ENCODE measurements at places on chromosomes 12 and 14. TPM values are rescaled to one million over a fixed set of nuclear protein-coding genes. Genes with fewer than 3 reads are reported as not detected.

Gene AQP6
- total RNA-seq, result 0.52 TPM

Gene KRT6C
- not detected for total RNA-seq

Gene KRT81
- total RNA-seq, result not detected

Gene C12orf54
- not detected for total RNA-seq

Gene HPD
- total RNA-seq, result not detected

Gene CFAP251
- total RNA-seq, result 2.6 TPM

Gene LTBP2
- 12.0 TPM for total RNA-seq

Gene CLEC9A
- total RNA-seq, result not detected

Gene RHEBL1
- 0.52 TPM for total RNA-seq

Gene NGB
- not detected for total RNA-seq

Gene FAM90A1
- 0.52 TPM for total RNA-seq

Gene CLEC7A
- 2.1 TPM for total RNA-seq

Gene SLC2A14
- 0.52 TPM for total RNA-seq

Gene IGF1
- total RNA-seq, result 12.5 TPM

Gene PLA2G1B
- not detected for total RNA-seq

Gene SMIM41
- total RNA-seq, result not detected

Gene DTX1
- 3.1 TPM for total RNA-seq

Gene SSTR1
- total RNA-seq, result under 0.01 TPM

Gene EPYC
- total RNA-seq, result 0.52 TPM

Gene RNASE3
- not detected for total RNA-seq

Gene ABCD2
- 1.0 TPM for total RNA-seq

Gene CCDC177
- not detected for total RNA-seq

Gene NEMP1
- 11.0 TPM for total RNA-seq

Gene KLHL33
- 2.1 TPM for total RNA-seq

Gene EML1
- total RNA-seq, result 37.6 TPM

Gene ABHD4
- total RNA-seq, result 3.7 TPM

Gene GPX2
- total RNA-seq, result not detected

Gene CHST11
- total RNA-seq, result 2.1 TPM

Gene PKP2
- total RNA-seq, result 5.2 TPM

Gene OTOGL
- 0.52 TPM for total RNA-seq

Gene PLBD1
- 24.0 TPM for total RNA-seq

Gene B4GALNT3
- 4.2 TPM for total RNA-seq

Gene PRR4
- total RNA-seq, result 2.6 TPM

Gene NPFF
- total RNA-seq, result not detected

Gene DIO2
- 1.6 TPM for total RNA-seq

Gene TMEM119
- 37.1 TPM for total RNA-seq

Gene TMEM132C
- 3.7 TPM for total RNA-seq

Gene SLCO1B1
- not detected for total RNA-seq

Gene CLEC4D
- total RNA-seq, result under 0.01 TPM

Gene CYP46A1
- 2.1 TPM for total RNA-seq

Gene TNFRSF1A
- 47.5 TPM for total RNA-seq
